ENCODE measurements at places on chromosomes 3 and 15.

- no peaks in the 10 kb centered on the region for H3K27me3 ChIP-seq
- no peak overlapping the region for H3K4me3 ChIP-seq
- H3K27ac ChIP-seq, result no peak overlapping the region
- peaks cover 5% of the 10 kb centered on the region for H3K4me1 ChIP-seq
- DNase-seq, result no peak
Measured at GRCh38 chr15:74387141-74387541, 19.7 kb upstream of the CYP11A1 start.

- DNase-seq, result no peak
- no peak overlapping the region for H3K4me3 ChIP-seq
- H3K27me3 ChIP-seq, result no peaks in the 10 kb centered on the region
- H3K27ac ChIP-seq, result no peak overlapping the region
- no peaks in the 10 kb centered on the region for H3K4me1 ChIP-seq
Measured at GRCh38 chr3:140898340-140899180, 43.1 kb upstream of the SLC25A36 start.

DNA sequence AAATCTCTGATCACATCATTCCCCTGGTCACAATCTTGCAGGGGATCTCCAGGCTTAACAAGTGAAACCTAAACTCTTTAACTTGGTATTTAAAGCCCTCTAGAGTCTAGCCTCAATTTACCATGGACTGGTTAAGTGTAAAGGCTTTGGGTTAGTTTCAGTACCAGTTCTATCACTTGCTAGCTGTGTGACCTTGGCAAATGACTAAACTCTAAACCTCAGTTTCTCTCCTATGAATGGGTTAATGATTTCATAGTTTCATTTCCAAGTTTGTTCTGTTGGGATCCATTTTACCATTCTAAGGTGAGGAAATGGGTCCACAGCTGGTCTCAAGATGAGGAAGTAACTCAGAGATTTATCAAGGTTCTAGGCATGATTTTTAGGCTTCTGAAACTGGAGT lies 38.8 kb upstream of the TIMP4 start:
- H3K27me3 ChIP-seq, result no peaks in the 10 kb centered on the region
- H3K4me1 ChIP-seq, result peaks cover 10% of the 10 kb centered on the region
- no peak overlapping the region for H3K27ac ChIP-seq
- H3K36me3 ChIP-seq, result no peaks in the 10 kb centered on the region
- no peak overlapping the region for H3K4me3 ChIP-seq
- no peak for DNase-seq

DNA sequence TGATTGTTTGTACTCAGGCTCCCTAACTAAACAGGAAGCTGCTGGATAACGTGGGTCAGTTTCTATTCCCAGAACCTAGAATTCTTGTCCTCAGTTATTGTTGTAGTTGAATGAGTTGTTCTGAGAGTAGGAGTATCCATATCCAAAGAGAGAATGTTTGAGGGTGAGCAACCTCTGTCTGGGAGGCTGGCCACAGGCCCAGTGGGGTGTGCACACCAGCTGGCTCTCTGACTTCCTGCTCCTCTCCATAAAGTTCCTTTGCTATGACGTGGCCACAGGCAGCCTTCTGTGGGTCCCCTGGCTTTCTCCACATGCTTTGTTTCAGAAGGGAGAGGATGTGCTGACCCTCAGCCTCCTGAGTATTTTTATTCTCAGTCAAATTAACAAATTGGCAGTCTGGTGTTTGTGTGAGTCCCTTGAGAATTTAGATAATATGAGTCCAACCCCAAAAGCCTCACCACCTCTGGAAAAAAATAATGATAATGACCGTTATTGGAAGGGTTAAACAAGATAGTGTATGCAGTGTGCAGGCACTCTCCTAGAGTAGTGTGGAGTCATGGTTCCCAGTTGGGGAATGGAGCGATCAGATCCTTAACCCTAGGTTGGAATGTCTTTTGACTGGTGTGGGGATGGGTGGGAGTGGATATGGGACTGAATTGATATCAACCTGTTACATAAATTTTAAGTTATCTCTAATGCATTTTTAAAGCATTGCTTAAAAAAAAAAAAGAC lies 47.6 kb upstream of the MED12L start:
- H3K36me3 ChIP-seq, result no peaks in the 10 kb centered on the region
- no peaks in the 10 kb centered on the region for H3K27me3 ChIP-seq
- no peak overlapping the region for H3K4me3 ChIP-seq
- no peaks in the 10 kb centered on the region for H3K4me1 ChIP-seq

- H3K4me3 ChIP-seq, result no peak overlapping the region
- H3K36me3 ChIP-seq, result no peaks in the 10 kb centered on the region
- no peak for DNase-seq
- no peaks in the 10 kb centered on the region for H3K27me3 ChIP-seq
- peak overlapping the region; percentile 47 for H3K27ac ChIP-seq
Measured at GRCh38 chr3:146128939-146129338, 32.0 kb downstream of the PLOD2 start.

DNA sequence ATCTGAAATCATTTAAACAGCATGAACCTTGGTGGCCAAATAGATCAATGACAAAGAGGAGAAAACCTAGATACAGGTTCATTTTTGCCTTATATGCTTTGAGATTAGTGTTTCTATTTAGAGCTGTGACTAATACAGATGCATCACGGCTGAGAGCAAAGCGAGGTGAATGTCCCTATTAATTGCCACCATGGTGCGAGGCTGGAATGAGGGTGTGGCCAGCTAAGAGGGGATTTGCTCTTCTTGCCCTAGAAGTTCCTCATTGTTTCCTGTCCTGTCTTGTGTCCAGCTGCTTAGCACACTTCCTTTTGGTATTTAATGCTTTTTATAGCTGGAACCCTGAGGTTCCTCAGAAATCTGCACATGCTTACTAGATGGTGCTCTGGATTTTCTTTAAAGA lies 339.1 kb upstream of the RGMA start:
- no peak overlapping the region for H3K27ac ChIP-seq
- H3K4me3 ChIP-seq, result no peak overlapping the region
- no peaks in the 10 kb centered on the region for H3K27me3 ChIP-seq
- H3K36me3 ChIP-seq, result no peaks in the 10 kb centered on the region
- no peak for DNase-seq

All from ascending aorta (tissue), 2 donors.